ENCODE measurements at places on chromosomes 1 and 21. TPM values are rescaled to one million over a fixed set of nuclear protein-coding genes. Genes with fewer than 3 reads are reported as not detected.

Gene TRABD2B
- 2.8 TPM for total RNA-seq

Gene LCE1A
- not detected for total RNA-seq

Gene CACHD1
- total RNA-seq: 1.4 TPM

Gene GPN2
- total RNA-seq: 29.8 TPM

Gene NBPF20
- total RNA-seq: 3.3 TPM

Gene FBXO44
- total RNA-seq: 15.5 TPM

Gene LY9
- total RNA-seq: 0.18 TPM

Gene DCST1
- total RNA-seq: not detected

Gene CLCA4
- not detected for total RNA-seq

Gene NES
- total RNA-seq: 1.1 TPM

Gene LIPI
- not detected for total RNA-seq

Gene NECTIN4
- total RNA-seq: 1.9 TPM

Gene OR2M3
- not detected for total RNA-seq

Gene CCDC30
- total RNA-seq: 0.55 TPM

Gene TDRD5
- not detected for total RNA-seq

Gene UTS2
- not detected for total RNA-seq

Gene SPOCD1
- total RNA-seq: 3.8 TPM

Gene TRIM58
- total RNA-seq: not detected

Gene ASAP3
- 5.5 TPM for total RNA-seq

Gene ZBTB7B
- total RNA-seq: 53.7 TPM

Gene BMP8B
- 5.4 TPM for total RNA-seq

Gene CXADR
- 12.2 TPM for total RNA-seq

Gene ZBTB18
- 3.8 TPM for total RNA-seq

Gene TMEM269
- 0.15 TPM for total RNA-seq

Gene CCDC181
- total RNA-seq: not detected

Gene THEM5
- not detected for total RNA-seq

Gene C1orf226
- total RNA-seq: 1.2 TPM

Gene MCL1
- total RNA-seq: 220 TPM

Gene OR10Z1
- total RNA-seq: not detected

Gene PCBP3
- total RNA-seq: 1.1 TPM

Gene MRPS6
- total RNA-seq: 35.8 TPM

Gene ILDR2
- not detected for total RNA-seq

Gene HMGCS2
- not detected for total RNA-seq

Gene AGMAT
- 7.6 TPM for total RNA-seq

Gene KCNK1
- 25.2 TPM for total RNA-seq

All from A549 treated with Mapracorat at 1 μM for 4 hours (cell line).